ENCODE measurements at places on chromosomes 2 and 18.

DNA sequence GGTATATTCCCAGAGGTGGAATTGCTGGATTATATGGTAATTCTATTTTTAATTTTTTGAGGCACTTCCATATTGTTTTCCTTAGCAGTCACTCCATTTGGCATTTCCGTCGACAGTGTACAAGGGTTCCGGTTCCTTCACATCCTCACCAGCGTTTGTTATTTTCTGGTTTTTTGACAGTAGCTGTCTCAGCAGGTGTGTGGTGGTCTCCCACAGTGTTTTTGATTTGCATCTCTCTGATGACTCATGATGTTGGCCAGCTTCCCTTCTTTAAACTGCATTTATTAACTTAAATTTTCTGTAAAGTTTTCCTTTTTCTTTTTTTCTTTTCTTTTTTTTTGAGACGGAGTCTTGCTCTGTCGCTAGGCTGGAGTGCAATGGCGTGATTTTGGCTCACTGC is 19.7 kb downstream of the SH3BP4 start:
- DNase-seq = no peak

- DNase-seq = no peak
Measured at GRCh38 chr18:57150828-57151227, 3.9 kb downstream of the BOD1L2 start.

DNA sequence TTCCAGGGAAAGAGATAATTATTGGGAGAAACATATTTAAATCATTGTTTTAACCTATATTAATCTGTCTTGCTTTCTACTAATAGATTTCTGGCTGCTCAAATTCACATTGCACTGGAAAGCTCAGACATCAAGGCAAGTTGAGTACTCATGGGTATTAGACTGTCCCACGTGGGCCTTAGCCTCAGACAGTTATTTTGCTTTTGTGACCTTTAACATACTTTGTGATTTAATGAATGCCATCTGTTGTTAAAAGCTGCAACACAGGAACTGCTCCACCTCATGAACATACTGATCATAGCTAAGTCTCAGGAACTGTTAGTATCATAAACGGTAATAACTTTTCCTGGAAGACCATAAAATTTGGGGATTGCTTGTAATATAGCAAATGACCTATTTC is 2.7 kb upstream of the LCT start:
- DNase-seq = no peak

- DNase-seq = no peak
Measured at GRCh38 chr18:41790687-41791086, 164.3 kb upstream of the PIK3C3 start.

GRCh38 chr2:151945186-151945585 is 117.0 kb upstream of the ARL5A start:
- DNase-seq = no peak

GRCh38 chr2:232971744-232972143 is 41.3 kb downstream of the NGEF start:
- no peak for DNase-seq

- DNase-seq = no peak
Measured at GRCh38 chr2:200735061-200735460, 76.6 kb upstream of the BZW1 start.

DNA sequence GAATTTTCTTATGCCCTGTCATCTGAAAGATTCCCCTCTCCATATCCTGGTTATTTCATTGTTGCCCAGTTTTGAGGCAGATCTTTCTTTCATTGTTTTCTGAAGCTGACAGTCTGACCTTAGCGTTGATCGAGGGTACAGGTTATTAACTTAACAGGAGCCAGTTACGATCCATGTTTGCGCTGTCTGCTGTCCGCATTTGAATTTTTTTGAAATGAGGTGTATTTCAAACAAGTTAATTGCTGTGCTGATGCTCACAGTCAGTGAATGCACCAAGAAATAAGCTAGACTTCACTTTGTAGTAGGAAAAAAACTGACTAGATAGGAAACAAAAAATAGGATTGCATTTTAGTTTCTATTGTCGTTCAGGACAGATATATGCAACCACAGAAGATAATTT is 34.8 kb upstream of the SPAG16 start:
- no peak for DNase-seq

- no peak for DNase-seq
Measured at GRCh38 chr2:139813340-139813739, 1033.2 kb upstream of the NXPH2 start.

DNA sequence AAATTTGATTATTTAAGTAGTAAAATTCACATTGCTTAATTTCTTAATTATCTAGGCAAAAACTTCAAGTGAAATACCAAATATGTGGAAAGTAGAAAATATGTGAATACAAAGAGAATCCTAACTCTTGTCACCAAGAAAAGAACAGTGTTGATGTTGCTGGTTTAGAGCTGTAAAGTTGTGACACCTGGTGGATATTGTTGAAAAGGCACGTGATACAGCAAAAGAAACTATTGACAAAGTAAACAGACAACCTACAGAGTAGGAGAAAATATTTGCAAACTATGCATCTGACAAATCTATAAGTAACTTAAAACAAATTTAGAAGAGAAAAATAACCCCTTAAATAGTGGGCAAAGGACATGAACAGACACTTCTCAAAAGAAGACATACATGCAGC is 25.6 kb upstream of the ZC3H15 start:
- DNase-seq = no peak

DNA sequence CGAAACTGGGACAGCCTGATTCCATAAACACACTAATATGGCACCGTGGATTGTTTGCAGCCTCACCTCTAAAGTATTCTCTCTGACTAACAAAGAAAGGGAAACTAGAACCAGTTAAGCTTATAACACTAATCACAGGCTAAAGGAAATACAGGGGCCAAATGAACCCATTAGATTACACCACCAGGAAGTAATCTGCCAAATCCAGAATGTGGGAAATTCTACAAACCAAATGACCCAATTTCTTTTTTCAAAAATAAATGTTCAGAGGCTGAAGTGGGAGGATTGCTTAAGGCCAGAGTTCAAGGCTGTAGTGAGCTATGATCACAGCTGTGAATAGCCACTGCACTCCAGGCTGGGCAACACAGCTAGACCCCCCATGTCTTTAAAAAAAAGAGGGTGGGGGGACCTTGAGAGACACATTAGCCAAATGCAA is 1.5 kb upstream of the MPPE1 start:
- DNase-seq = peak; percentile 33

DNA sequence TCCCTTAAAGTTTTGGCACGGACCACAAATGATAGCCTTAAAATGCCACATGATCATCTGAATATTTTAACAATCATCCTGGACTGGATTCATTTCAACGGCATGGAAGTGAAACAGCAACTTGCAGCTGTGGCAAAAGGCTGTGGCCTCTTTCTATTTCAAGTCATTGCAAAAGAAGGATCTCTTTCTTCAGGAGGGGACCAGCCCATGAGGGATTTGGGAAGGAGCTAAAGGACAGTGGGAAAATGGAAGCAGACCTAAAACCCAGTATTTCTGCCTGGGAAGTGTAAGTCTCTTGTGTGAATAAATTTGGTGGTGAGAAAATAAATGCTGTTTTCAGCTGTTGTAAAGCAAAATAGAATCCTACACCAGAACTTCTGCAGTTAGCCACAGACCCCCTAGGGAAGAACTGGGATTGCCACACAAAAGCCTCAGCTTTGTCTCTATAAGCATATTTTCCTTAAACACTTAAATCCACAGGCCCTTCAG is 107.3 kb upstream of the ZFP36L2 start:
- no peak for DNase-seq

DNA sequence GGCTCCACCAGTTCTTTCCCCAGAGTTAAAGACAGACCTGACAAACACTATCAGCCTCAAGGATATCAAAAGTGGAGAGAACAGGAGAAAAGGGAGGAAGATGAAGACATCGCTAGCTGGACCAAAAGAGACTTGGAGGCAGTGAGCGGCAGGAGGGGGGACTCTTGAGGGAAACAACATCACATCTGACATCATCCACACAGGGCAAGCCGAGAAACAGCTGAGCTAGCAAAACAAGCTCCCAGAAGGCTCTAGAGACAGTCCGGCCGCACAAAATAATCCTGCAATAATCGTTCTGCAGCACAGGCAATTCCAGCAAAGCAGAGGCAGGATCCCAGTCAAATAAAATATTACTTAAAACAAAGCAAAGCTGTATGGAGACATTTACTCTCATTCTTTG is 239.8 kb downstream of the EN1 start:
- no peak for DNase-seq

GRCh38 chr2:182117196-182117595 is 131.5 kb downstream of the PPP1R1C start:
- no peak for DNase-seq

DNA sequence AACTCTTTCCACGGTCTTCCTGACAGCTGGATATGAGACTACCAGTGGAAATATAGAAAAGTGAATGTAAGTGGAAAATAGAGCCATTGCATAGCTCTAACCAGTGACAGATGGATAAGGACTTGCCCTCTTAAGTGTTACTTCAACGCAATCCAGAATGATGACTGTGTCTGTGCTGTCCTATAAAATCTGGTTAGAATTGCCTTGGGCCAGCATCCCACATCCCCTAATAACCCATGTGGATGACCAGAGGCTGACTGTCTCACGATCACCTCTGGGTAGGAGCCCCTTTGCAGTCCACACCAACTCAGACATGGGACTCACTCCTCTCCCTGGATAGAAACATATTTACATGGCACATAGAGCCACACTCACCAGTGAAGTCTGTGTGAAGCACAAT is 186.6 kb downstream of the C1D start:
- no peak for DNase-seq

- peak; percentile 5 for DNase-seq
Measured at GRCh38 chr2:235170016-235170415, 218.2 kb downstream of the SH3BP4 start.

GRCh38 chr2:80852079-80852807 is 547.7 kb upstream of the LRRTM1 start:
- no peak for DNase-seq

- DNase-seq = no peak
Measured at GRCh38 chr2:219284501-219285372, 5.6 kb downstream of the DNAJB2 start.

DNA sequence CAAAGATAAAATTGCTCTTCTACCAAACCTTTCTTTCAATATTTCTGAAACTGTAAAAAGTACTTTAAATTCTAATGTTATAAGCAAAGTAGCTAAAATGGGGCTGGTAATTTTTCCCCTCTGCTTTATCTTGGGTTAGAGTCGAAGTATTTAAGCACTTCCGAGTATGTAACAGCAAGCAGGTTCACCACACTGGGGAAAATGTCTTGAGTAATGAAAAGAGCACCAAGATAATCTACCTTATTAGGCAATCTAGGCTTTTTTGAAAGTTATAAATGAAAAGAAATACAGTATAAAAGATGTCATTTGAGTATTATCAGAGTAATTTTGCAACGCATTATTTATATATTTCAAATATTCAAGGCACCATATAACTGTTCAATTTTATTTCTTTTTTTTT is 687 bp upstream of the DSG3 start:
- DNase-seq = no peak

- no peak for DNase-seq
Measured at GRCh38 chr2:239275847-239276831, 124.7 kb downstream of the HDAC4 start.

- no peak for DNase-seq
Measured at GRCh38 chr2:241178961-241179360, 9.5 kb upstream of the ANO7 start.

- DNase-seq = no peak
Measured at GRCh38 chr2:42249887-42250286, 80.7 kb downstream of the EML4 start.
